ENCODE measurements at places on chromosomes 16 and 17. TPM values are rescaled to one million over a fixed set of nuclear protein-coding genes. Genes with fewer than 3 reads are reported as not detected.

Gene SNX20
- polyA plus RNA-seq, result not detected

Gene CCL5
- polyA plus RNA-seq, result not detected

Gene PRR11
- polyA plus RNA-seq, result 21.0 TPM

Gene MMP15
- polyA plus RNA-seq, result 64.8 TPM

Gene MYH2
- polyA plus RNA-seq, result 2.7 TPM

Gene HIGD1B
- not detected for polyA plus RNA-seq

Gene CA7
- 4.7 TPM for polyA plus RNA-seq

Gene MPP3
- 3.1 TPM for polyA plus RNA-seq

Gene IRF8
- 0.72 TPM for polyA plus RNA-seq

Gene ALKBH5
- 63.7 TPM for polyA plus RNA-seq

Gene ARL5C
- not detected for polyA plus RNA-seq

Gene ERN1
- polyA plus RNA-seq, result 2.1 TPM

Gene PRDM7
- not detected for polyA plus RNA-seq

Gene EPN3
- polyA plus RNA-seq, result 8.1 TPM

Gene LRRC37A2
- 4.7 TPM for polyA plus RNA-seq

Gene REXO5
- 2.2 TPM for polyA plus RNA-seq

Gene CD300LB
- polyA plus RNA-seq, result not detected

Gene SOX8
- 2.2 TPM for polyA plus RNA-seq

Gene MRTFB
- polyA plus RNA-seq, result 13.5 TPM

Gene DYNLRB2
- not detected for polyA plus RNA-seq

Gene KRT36
- polyA plus RNA-seq, result not detected

Gene SLC16A6
- 0.17 TPM for polyA plus RNA-seq

Gene MMP25
- polyA plus RNA-seq, result 14.8 TPM

Gene TEFM
- 2.9 TPM for polyA plus RNA-seq

Gene SEPTIN1
- polyA plus RNA-seq, result 0.57 TPM

Gene DEXI
- polyA plus RNA-seq, result 47.3 TPM

Gene RAB26
- 6.6 TPM for polyA plus RNA-seq

Gene CCL8
- polyA plus RNA-seq, result not detected

Gene ZNF19
- polyA plus RNA-seq, result 1.1 TPM

Gene EXOC3L1
- polyA plus RNA-seq, result 1.3 TPM

Gene GPR139
- polyA plus RNA-seq, result 1.9 TPM

Gene CDH16
- not detected for polyA plus RNA-seq

Gene TRAPPC2L
- polyA plus RNA-seq, result 113 TPM

Gene ABCA8
- polyA plus RNA-seq, result not detected

Gene CTRB2
- not detected for polyA plus RNA-seq

Gene UBE2O
- 34.1 TPM for polyA plus RNA-seq

Gene P2RX5
- polyA plus RNA-seq, result 12.0 TPM

Gene SLC13A2
- not detected for polyA plus RNA-seq

Gene RNF151
- polyA plus RNA-seq, result not detected

Gene NEK8
- 23.4 TPM for polyA plus RNA-seq

Gene SPNS2
- 1.2 TPM for polyA plus RNA-seq

Gene NOXO1
- 1.3 TPM for polyA plus RNA-seq
